ENCODE measurements at places on chromosomes 12 and 14.

DNA sequence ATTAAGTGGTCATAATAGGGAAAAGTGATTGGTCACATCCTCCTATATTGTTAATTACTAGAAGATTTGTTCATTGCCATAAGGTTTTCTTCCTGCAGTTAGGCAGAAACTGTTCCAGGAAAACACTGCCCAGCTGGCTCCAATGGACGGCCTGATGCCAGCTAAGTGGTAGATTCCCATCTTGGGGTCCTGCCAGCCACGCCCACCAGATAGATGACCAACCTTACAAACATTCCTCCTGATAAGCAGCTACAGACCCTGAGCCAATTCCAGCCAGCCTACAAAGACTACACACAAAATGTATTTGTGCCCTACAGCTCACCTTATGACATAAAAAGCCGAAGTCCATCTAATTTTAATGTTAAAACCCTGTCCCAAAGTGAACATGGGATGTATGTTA lies 685.9 kb upstream of the USP15 start:
- no peak for DNase-seq

- no peak for DNase-seq
Measured at GRCh38 chr12:129719416-129719815, 184.4 kb downstream of the TMEM132D start.

GRCh38 chr12:39329018-39329417 lies 113.9 kb downstream of the KIF21A start:
- no peak for DNase-seq

DNA sequence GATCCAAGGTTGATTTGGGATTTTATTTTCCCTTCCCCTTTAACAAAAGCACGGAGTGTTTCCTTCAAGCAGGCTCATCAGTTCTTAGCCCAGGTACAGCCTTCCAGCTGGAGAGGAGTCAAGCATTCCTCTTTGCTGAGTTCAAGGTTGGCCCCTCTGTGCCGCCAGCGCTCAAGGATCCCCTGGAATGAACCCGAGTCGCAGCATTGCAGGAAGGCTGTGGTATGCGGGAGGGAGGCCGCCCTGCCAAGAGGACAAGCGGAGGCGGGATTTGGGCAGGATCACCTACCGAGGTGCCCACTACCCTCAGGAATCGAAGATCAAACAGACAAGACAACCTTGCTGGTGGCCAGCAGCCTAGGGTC lies 53.9 kb upstream of the NCOR2 start:
- DNase-seq: no peak
